Amniotic stem cell (primary cell): ENCODE measurements at places on chromosomes 7 and 10.

- DNase-seq = no peak
Measured at GRCh38 chr7:1535701-1536454, 5.4 kb downstream of the MAFK start.

DNA sequence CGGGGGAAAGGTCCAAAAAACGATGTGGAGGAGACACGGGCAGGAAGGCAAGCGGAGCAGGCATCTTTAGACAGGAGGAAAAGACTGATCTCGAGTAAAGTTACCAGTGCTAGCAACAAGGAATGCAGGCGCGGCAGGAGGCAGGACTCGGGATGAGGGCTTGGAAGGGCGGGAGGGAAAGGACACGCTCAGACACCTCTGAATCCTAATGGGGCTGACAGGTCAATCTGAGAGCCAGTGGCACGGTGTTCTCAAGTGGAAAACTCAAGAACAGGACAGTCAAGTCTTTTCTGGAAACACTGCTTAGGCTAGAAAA lies 155.3 kb upstream of the COBL start:
- no peak for DNase-seq

GRCh38 chr7:148472406-148472805 lies 118.2 kb upstream of the C7orf33 start:
- no peak for DNase-seq

GRCh38 chr7:20280475-20281351 lies 50.0 kb upstream of the ITGB8 start:
- DNase-seq = peak; percentile 35

DNA sequence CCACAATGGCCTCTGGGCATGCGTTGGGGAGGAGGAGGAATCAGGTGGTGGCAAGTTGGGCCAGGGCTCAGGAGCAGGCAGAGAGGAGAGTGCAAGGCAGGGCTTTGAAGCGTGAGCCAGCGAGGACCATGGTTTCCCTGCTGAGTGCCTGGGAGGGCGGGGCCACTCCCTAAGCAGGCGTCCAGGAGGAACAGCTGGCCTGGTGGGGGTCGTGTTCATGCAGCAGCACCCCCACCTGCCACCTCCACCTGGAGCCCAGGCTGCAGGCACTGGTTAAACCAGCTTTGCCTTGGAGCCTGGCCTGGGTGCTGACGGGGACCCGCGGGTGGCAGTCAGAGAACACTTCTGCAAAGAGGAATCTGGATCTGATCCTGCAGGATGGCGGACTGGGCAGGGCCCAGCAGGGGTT lies 24.2 kb upstream of the AQP1 start:
- no peak for DNase-seq

GRCh38 chr7:16463520-16463919 lies 2.0 kb downstream of the SOSTDC1 start:
- no peak for DNase-seq

DNA sequence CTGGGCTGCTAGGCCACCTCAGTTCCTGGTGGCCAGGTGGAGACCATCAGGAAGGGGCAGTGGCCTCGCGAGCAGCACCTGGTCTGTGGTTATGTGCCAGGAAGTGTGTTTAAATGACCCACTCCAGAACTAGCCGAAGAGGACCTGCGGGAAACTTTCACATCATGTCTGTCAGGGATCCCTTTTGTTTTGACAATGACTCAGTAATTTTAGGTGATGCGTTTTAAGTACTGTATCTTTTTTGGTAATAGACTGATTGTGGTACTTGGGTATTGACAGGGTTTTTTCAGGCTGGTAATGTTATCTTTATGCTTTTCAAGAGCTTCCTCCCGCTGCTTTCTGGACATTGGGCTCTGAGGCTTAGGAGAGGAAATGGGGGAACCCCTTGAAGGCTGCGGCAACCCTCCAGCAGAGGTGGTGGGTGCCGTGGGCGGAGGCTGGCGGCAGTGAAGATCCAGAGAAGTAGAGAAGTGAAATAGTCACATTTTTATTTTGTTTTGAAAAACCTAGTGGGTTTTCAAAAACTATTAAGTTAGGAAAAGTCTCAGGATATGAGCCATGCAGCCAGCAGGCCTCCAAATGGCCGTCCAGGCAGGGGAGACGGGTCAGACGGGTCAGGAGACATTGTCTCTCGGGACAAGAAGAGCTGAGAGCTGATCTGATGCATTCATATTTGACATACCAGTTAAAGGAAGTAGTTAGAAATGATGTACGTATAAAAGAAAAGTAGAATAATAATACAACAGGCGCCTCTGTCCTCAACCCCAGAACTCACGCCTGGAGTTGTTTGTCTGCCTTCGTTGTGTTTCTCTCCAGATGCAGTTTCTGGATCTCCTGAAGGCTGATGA lies 27.7 kb downstream of the PPP2R2D start:
- DNase-seq = no peak

DNA sequence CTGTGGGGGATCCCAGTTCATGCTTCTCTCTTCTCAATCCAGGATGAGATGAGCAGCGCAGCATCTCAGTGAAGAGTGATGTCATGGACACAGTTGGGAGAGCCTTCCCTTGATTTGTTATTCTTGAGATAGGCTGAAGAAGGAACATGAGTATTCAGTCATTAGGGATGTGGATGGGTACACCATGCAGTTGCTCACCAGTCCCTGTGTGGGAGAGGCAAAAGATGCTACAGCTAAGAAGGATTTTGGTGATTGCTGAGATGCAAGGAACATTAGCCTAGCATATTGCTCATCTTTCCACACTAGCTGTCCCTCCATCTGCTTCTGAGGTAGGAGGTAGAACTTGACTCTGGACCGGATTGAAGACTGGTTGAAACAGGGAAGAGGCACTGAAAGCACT lies 179.6 kb downstream of the GALNT17 start:
- DNase-seq = no peak

- no peak for DNase-seq
Measured at GRCh38 chr10:132138596-132138995, 48.2 kb upstream of the DPYSL4 start.

DNA sequence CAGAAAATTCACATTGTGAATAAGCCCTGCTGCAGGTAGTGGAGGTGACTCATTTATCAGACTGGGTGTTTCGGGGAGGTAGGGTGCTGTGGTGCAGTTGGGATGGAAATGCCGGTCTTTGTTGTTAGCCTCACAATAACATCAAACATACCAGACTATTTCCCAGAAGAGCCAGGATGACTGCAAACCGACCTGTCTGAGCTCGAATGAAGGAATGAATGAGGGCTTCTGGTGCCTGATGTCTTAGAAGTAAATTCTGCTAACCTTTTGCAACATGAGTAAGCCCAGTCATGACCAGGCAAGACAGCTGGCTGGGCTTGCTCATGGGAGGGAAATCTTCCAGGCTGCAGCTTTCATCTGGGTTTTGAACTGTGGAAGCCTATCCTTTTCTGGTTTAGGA lies 2.4 kb upstream of the VDAC2 start:
- peak; percentile 37 for DNase-seq

DNA sequence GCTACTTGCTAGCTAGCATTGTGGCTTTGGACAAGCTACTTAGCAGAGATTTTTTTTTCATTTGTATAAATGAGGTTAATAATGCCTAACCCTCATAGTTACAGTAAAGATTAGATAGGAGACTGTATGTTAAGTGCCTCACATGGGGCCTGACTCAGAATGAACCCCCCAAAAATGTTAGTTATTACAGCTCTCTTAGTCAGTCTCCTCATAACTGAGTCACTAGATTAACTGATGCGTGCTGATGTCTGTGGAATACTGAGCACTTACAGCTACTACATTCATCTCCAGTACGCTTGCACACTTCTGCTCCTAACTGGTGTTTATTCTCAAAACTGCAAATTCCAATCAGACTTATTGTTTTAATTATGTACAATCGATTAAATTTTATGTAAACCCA lies 315.3 kb downstream of the SNX13 start:
- DNase-seq = peak; percentile 82

DNA sequence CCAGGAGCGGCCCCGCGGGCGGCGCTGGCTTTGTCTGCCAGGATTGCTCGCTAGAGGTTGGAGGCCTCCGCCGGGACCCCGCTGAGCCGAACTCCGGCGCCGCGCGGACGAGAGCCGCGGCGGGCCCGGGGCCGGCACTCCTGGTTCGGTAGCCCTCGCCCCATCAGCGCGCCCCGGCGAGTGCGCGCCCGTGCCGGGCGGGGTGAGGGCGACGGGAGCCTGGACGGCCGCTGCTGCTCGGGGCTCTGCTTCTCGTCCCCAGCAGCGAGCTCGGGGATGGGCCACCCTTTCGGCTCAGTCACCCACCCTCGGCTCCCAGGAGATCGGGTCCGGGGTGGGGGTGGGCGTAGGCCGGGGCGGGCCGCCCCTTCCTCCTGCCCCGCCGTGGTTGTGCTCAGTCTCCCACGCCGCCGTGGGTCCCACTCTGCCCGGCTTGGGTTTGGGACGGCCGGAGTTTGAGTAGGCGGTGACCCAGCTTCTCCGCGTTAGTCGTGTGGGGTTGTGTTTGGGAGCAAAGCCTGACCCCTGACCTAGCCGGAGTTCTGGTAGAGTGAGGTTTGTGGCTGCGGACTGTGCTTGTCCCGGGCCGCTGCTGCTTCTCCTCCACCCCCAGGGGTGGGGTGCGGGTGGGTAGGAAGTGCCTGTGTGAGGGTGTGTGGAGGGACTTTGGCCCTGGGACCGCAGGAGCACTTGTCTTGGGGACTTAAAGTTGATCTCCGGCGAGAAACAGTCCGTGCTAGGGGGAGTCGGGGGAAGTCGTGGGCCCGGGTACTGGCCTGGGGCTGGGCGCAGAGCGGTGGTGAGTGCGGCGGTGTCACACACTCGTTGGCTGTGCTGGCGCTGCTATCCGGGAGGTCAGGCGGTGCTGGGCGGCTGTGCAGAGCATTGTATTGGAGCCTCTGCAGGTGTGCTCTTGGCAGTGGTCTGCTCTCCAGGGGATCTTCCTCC lies 677 bp downstream of the TSPAN14 start:
- no peak for DNase-seq

DNA sequence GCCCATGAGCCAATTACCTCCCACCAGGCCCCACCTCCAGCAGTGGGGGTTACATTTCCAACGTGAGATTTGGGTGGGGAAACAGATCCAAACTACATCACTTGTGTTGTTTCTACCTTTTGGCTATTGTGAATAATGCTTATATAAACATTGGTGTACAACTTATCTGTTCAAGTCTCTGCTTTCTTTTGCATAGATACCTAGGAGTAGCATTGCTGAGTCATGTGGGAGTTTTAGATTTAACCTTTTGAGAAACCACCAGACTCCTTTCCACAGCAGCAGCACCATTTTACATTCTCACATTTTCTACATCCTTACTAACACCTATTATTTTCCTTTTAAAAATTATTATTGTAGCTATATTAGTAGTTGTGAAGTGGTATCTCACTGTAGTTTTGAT lies 14.4 kb upstream of the FRA10AC1 start:
- no peak for DNase-seq

DNA sequence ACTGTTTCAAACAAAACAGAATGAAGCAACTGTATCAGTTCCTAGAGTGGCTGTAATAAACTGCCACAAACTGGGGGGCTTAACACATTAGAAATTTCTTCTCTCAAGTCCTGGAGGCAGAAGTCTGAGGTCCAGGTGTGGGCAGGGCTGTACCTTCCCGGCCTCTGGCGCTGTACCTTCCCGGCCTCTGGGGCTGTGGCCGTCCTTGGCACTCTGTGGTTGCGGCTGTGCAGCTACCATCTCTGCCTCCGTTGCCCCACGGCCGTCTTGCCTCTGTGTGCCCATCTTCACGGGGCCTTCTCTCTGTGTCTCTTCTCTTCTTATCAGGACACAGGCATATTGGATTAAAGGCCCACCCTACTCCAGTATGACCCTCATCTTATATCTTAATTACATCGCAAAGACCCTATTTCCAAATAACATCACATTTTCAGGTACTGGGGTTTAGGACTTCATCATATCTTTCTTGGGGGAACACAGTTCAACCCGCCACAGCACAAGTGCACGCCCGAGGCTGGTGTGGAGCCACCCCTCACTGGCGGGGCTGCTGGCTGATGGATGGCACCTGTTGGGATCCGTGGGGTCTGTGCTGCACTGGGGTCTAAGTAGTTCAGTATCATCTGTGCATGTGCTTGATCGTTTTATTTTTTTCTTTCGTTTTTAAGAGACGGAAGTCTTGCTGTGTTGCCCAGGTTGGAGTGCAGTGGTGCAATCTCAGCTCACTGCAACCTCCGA lies 123.2 kb downstream of the ACTR3B start:
- DNase-seq = no peak

GRCh38 chr7:132125096-132125495 lies 451.2 kb downstream of the PLXNA4 start:
- no peak for DNase-seq

- DNase-seq = no peak
Measured at GRCh38 chr7:155961241-155962190, 149.3 kb upstream of the SHH start.
